Pancreas (tissue), 10 donors: ENCODE measurements at places on chromosomes 3 and 15.

DNA sequence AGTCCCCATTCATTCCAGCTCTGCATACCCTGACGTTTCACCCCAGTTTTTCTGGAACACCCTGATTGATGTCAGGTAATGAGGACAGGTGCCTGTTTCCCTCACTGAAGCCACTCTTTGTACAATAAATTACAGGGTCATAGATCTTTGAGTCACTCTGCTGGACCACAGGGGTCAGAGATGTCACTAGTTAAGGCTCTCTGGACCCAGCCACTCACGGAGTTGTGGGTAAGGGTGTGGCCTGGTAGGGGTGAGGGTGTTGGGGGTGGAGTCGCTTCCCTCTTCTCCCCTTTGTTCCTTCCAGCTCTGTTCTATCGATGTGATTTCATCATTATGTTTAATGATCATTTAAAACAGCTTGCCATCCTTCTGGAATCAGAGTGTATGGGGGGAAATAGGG, 512 bp downstream of the IQCF5 start:
- no peak overlapping the region for H3K27ac ChIP-seq
- no peak for DNase-seq
- H3K4me3 ChIP-seq: no peak overlapping the region
- H3K36me3 ChIP-seq: no peaks in the 10 kb centered on the region
- no peaks in the 10 kb centered on the region for H3K4me1 ChIP-seq

DNA sequence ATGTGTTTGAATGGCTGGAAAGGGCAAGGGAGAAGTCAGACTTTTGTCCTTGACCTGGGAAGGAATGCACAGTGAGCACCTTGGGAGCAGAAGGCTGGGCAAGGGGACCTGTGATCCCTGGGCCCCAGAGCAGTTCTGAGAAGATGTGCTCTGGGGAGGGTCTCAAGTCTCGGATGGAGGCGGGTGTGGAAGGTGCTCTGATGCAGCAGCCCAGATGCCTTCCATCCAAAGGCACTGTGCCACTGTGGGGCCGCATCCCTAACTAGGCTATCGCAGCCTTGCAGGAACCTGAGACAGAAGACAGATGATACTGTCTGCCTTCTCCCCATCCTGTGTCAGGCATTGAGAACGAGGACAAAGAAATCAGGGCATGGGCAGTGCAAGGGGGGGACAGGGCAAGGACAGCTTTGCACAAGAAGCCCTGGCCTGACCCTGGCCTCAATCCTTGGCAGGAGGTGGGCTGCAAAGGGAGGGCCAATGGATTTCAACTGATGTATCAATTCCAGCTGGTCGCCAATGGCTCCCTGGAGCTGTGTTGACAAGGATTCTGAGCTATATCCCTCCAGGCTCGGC, 14.6 kb upstream of the PRKCD start:
- H3K27me3 ChIP-seq: no peaks in the 10 kb centered on the region
- peak; percentile 32 for DNase-seq
- H3K4me3 ChIP-seq: no peak overlapping the region

- H3K4me1 ChIP-seq: no peaks in the 10 kb centered on the region
- no peak overlapping the region for H3K4me3 ChIP-seq
- no peaks in the 10 kb centered on the region for H3K27me3 ChIP-seq
- DNase-seq: peak; percentile 70
These were observed 22.1 kb downstream of the ACKR2 start for GRCh38 chr3:42831321-42831713.

- no peaks in the 10 kb centered on the region for H3K36me3 ChIP-seq
- no peak overlapping the region for H3K27ac ChIP-seq
- H3K27me3 ChIP-seq: no peaks in the 10 kb centered on the region
- H3K4me3 ChIP-seq: no peak overlapping the region
- H3K4me1 ChIP-seq: no peaks in the 10 kb centered on the region
- DNase-seq: no peak
These were observed 522.1 kb upstream of the TGFBR2 start for GRCh38 chr3:30084316-30084715.

GRCh38 chr3:39208463-39209055, 16.2 kb upstream of the XIRP1 start:
- H3K36me3 ChIP-seq: no peaks in the 10 kb centered on the region
- no peaks in the 10 kb centered on the region for H3K27me3 ChIP-seq
- H3K4me1 ChIP-seq: no peaks in the 10 kb centered on the region
- no peak overlapping the region for H3K27ac ChIP-seq
- H3K4me3 ChIP-seq: no peak overlapping the region
- DNase-seq: peak; percentile 31

DNA sequence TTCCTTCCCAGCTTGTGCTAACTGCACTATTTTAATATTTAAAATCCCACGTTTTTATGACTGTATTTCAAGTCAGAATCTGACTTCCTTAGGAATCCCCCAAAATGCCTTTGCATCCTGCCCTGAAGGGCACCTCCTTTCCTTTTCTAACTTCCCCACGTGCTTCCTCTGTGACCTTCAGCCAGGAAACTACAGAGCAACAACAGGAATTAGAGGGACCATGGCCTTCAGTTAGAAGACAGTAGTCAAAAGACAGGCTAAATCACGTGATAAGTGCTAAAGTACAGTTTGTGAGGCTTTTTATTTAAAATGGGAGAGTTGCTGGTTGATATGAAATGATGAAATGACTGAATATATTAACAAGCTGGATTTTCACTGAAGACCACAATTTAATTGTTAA, 11.8 kb upstream of the ABHD10 start:
- H3K27ac ChIP-seq: no peak overlapping the region
- no peak overlapping the region for H3K4me3 ChIP-seq
- no peaks in the 10 kb centered on the region for H3K4me1 ChIP-seq
- H3K36me3 ChIP-seq: no peaks in the 10 kb centered on the region
- no peaks in the 10 kb centered on the region for H3K27me3 ChIP-seq

- H3K4me3 ChIP-seq: peak overlapping the region; percentile 87
- no peaks in the 10 kb centered on the region for H3K27me3 ChIP-seq
- peaks cover 35% of the 10 kb centered on the region for H3K4me1 ChIP-seq
- DNase-seq: no peak
- no peaks in the 10 kb centered on the region for H3K36me3 ChIP-seq
These were observed 1.5 kb downstream of the ABHD5 start for GRCh38 chr3:43692085-43692855.

DNA sequence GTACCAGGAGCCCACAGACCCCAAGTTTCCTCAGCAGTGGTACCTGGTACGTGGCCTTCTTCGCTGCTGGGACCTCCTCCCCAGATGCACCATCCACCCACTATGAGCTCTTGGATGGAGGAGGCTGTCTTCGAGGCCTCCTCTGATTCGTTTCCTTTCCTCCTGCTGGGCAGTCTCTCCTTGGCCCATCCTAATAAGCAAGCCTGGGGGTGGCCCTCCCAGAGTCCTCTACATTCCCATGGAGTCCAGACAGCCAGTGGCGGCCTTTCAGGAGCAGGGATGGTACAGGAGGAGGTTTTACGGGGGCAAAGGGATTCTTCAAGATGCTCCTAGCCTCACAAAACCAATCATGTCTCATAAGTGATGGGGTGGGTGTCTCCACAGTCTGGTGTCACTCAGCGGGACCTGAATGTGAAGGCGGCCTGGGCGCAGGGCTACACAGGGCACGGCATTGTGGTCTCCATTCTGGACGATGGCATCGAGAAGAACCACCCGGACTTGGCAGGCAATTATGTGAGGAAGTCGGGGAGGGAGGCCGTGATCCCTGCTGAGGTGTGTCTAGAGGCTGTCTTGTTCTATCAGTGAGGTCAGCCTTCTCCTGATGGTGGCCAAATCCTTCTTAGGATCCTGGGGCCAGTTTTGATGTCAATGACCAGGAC, 7.7 kb upstream of the FES start:
- no peak for DNase-seq
- H3K27ac ChIP-seq: no peak overlapping the region
- no peak overlapping the region for H3K4me3 ChIP-seq
- peaks cover 14% of the 10 kb centered on the region for H3K36me3 ChIP-seq
- H3K27me3 ChIP-seq: no peaks in the 10 kb centered on the region

- DNase-seq: no peak
- H3K27me3 ChIP-seq: no peaks in the 10 kb centered on the region
- no peak overlapping the region for H3K4me3 ChIP-seq
- no peaks in the 10 kb centered on the region for H3K36me3 ChIP-seq
- H3K27ac ChIP-seq: no peak overlapping the region
- peaks cover 5% of the 10 kb centered on the region for H3K4me1 ChIP-seq
These were observed 207.6 kb upstream of the MDFIC2 start for GRCh38 chr3:70519913-70520659.

DNA sequence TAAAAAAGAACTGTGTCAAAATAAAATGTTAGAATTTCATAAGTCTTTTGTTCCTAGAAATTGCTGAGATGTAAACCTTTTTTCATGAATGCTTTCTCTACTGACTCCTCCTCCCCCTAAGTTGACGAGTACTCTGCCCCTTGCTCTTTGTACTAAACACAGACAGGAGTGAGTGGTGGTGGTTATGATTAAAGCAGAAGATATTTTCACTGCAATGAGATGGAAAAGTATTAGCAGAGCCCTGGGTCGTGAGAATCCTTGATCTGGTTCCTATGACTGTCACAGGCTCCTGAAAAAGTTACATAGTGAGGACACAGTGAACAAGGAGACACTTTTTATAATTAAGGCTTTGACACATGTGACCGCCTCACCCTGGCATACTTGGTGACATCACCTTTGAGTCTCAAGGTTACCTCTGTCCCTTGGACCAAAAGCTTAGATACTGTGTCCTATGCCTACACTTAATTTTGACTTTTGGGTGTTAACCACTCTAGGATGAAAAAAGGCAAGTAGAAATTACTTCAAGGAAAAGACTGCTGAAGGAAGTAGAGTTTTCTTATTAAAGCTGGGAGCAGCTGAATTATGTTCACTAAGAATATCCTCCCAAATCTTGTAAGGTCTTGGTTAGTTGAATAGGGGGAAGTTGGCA, 130.4 kb upstream of the LYSMD4 start:
- no peaks in the 10 kb centered on the region for H3K4me1 ChIP-seq
- H3K27ac ChIP-seq: no peak overlapping the region
- DNase-seq: no peak
- no peaks in the 10 kb centered on the region for H3K36me3 ChIP-seq
- H3K4me3 ChIP-seq: no peak overlapping the region
- no peaks in the 10 kb centered on the region for H3K27me3 ChIP-seq

- H3K36me3 ChIP-seq: no peaks in the 10 kb centered on the region
- DNase-seq: no peak
- no peaks in the 10 kb centered on the region for H3K27me3 ChIP-seq
- no peaks in the 10 kb centered on the region for H3K4me1 ChIP-seq
These were observed 8.9 kb downstream of the CCDC13 start for GRCh38 chr3:42764115-42764514.

DNA sequence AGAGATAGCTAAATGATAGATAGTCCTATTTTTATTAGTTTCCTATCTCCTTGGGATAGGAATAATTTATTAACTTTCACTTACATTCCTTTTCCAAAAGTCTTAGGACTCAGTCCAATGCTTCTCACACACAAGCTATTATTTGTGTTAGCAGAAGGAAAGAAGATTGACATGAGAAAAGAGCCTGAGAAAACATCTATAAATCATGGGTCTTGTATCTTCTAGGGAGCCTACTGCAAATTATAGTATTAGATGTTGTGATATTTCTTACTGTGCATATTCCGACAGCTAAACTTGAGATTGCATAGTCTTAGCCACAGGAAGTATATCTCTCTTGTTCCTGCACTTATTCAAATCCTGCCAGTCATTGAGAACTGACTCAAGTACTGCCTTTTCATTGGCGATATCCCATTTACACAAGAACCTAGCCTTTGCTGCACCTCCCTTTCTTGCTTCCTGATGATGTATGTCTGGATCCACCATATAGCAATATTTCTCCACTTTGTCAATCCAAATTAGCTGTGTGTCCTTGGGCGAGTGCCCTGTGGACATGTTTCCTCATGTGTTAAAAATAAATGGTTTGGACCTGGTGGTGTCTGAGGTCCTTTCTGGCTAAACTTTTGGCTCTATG, 245.1 kb upstream of the LMCD1 start:
- H3K4me1 ChIP-seq: no peaks in the 10 kb centered on the region
- no peaks in the 10 kb centered on the region for H3K36me3 ChIP-seq
- H3K27me3 ChIP-seq: no peaks in the 10 kb centered on the region
- DNase-seq: no peak
- H3K27ac ChIP-seq: no peak overlapping the region

DNA sequence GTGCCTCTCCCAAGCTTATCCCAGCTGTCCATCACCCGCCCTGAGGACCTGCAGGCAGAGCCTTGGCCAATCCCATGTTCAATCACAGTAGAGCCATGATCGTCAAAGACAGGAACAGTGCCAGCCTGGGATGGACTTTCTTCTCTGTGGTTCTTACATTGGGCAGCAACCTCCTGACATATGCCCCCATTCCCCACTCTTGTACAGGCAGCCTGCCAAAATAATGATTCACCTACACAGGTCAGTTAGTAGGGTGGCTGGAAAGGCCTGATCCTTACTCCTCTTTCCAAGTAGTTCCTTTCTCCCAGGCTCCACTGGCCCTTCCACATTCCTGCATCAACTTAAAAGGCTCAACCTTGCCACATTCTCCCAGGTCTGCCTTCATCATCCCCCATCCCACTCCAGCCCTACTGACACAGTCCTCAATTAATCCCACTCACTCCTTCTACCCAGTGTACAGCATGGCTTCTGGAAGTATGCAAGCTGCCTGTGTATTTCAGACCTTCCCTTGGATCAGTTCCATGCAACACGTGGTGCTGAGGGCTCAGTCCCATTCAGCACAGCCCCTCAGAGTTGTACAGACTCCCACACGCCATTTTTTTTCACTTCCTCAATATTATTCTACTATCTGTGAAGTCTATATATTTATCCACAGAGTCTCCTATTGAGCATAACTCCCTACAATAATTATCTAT, 189.8 kb downstream of the NTRK3 start:
- H3K4me1 ChIP-seq: no peaks in the 10 kb centered on the region
- H3K4me3 ChIP-seq: no peak overlapping the region
- no peaks in the 10 kb centered on the region for H3K27me3 ChIP-seq
- no peaks in the 10 kb centered on the region for H3K36me3 ChIP-seq
- no peak overlapping the region for H3K27ac ChIP-seq

DNA sequence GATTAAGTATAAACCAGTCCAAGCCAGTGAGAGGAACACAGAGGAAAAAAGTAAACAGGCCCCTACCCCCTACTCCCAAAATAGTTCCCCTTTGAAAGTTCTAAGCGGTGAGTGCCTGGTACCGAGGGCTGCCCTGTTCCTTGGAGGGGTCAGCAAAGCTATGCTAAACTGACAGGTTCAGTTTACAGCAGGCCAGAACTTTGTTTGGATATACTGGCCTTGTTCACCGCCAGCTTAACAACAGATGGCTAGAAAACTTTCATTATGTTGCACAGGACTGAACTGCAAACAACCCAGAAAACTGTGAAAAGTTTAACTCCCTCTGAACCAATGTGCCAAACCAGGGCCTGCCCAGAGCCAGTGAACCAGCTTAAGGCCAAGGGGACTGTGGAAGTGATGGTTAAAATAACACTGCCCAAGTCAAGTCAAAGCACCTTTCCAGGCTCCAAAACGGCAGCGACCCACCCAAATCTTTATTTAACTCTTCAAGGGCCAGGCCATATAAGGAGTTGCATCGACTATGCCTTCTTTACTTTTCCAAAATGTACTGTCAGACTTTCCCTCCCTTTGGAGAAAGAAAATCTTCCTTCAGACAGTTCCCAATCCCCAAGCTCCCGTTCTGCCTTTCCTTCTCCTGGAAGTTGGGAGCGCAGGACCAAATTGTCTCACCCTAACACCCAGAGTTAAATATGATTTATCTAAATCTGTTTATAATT, 448.0 kb downstream of the FOXP1 start:
- no peak for DNase-seq
- H3K4me1 ChIP-seq: peaks cover 48% of the 10 kb centered on the region
- H3K36me3 ChIP-seq: no peaks in the 10 kb centered on the region
- H3K4me3 ChIP-seq: peak overlapping the region; percentile 20
- H3K27ac ChIP-seq: peak overlapping the region; percentile 89

GRCh38 chr3:13069495-13069894, 3.7 kb downstream of the IQSEC1 start:
- H3K4me1 ChIP-seq: no peaks in the 10 kb centered on the region
- no peaks in the 10 kb centered on the region for H3K36me3 ChIP-seq
- no peak for DNase-seq
